ENCODE measurements at places on chromosomes 13 and 19. TPM values are rescaled to one million over a fixed set of nuclear protein-coding genes. Genes with fewer than 3 reads are reported as not detected.
A peak's percentile ranks its signal among the peaks of the same experiment; 100 is the strongest.

GRCh38 chr13:109272595-109273325, 513.6 kb downstream of the IRS2 start:
- DNase-seq = no peak

KCNJ14 gene
- 2.2 TPM for total RNA-seq

- DNase-seq = no peak
These were observed 618.3 kb upstream of the PCDH20 start for GRCh38 chr13:62033934-62034333.

- DNase-seq = no peak
These were observed 585.5 kb downstream of the KCTD12 start for GRCh38 chr13:76300688-76301087.

ZNF578 gene
- total RNA-seq = 17.1 TPM

DNA sequence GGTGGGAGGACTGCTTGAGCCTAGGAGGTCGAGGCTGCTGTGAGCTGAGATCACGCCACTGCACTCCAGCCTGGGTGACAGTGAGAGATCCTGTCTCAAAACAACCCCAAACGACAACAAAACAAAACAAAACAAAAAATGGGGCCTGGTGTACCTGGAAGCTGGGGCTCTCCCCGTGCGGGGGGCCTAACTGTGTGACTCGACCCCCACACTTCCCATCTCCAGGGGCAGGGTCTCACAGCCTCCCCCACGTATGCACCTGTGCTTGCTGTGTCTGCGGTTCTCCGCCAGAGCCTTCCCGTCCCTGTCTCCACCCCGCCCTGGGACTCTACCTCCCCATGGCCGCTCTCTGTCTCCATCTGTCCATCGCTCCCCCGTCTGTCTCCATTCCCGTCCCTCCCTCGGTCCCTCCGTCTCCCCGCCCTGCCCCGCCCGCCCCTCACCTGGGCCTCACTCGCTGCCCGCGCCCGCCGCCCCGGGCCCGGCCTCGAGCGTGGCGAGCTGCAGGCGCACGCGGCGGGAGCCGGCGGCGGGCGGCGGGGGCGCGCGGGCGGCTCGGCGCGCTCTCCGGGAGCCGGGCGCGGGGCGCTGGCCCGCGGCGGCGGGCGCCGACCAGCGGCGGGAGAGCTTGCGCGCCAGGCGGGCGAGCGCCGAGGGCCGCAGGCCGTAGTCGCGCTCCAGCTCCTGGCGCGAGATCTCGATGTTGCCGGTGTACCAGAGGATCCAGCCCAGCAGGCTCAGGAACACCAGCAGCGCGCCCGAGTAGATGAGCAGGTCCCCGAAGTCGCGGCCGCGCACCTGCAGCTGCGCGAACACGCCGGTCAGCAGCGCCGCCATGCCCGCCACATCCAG, 587 bp downstream of the TMEM238 start:
- DNase-seq = peak; percentile 55

GRCh38 chr13:73778242-73778864, 355.9 kb downstream of the KLF12 start:
- DNase-seq = no peak

- no peak for DNase-seq
These were observed 45.3 kb downstream of the DHRS12 start for GRCh38 chr13:51758691-51759090.

GRCh38 chr19:32165141-32165540, 180.3 kb upstream of the ZNF507 start:
- no peak for DNase-seq

DNA sequence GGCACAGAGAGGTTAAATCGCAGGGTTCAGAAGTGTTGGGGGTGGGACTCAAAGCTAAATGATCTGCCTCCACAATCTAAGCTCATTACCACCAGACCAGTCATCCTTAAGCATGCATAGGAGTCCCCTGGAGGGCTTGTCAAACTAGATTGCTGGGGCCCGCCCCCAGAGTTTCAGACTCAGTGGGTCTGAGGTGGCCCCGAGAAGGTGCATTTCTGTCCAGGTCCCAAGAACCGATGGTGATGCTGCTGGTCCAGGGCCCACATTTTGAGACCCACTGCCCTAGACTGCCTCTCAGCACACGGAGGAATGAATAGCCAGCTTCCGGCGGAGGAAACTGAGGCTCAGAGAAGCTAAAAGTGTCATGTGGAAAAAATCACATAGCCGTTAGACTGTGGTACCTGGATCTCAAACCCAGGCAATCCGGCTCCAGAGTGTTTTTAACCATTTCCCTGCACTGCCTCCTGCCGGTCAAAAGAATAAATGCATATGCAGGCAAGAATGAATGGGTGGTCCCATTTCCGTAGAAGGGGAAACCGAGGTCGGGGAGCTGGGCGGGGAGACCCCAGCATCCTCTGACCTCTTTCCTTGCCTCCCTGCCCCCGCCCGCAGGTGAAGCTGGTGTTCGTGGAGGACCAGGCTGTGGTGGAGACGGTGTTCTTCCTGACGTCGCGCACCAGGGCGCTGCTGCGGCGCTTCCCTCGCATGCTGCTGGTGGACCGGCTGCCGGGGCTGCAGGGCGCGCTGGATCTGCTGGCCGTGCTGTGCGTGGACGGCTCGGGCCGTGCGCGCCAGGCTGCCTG, 23.8 kb downstream of the ZSWIM9 start:
- DNase-seq = no peak

DNA sequence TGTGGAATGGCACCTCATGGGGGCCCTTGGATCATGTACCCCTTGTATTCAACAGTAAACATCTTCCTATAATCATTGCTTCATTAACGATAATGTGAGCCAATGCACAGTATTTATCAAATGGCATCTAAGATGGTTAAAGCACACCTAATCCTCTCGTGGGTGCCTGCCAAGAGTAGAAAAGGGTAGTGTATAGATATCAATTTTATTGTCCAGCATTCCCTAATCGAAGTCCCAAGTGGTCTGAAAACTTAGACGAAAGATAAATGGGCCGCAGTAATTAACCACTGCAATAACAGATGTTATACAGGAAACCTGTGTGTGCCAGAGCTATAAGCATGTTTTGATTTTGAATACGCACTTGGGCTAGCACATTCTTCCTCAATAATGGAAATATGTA, 667 bp upstream of the MBNL2 start:
- no peak for DNase-seq

GRCh38 chr13:78623132-78623531, 19.8 kb upstream of the POU4F1 start:
- DNase-seq = no peak

- no peak for DNase-seq
These were observed 20.8 kb upstream of the SEMA6B start for GRCh38 chr19:4580021-4580901.

GRCh38 chr13:110541526-110541920, 20.0 kb downstream of the RAB20 start:
- DNase-seq = no peak

ZNF135 gene
- total RNA-seq = 6.2 TPM

VSTM2B gene
- total RNA-seq = not detected

- DNase-seq = no peak
These were observed 41.8 kb downstream of the BICRA start for GRCh38 chr19:47650700-47651099.

DNA sequence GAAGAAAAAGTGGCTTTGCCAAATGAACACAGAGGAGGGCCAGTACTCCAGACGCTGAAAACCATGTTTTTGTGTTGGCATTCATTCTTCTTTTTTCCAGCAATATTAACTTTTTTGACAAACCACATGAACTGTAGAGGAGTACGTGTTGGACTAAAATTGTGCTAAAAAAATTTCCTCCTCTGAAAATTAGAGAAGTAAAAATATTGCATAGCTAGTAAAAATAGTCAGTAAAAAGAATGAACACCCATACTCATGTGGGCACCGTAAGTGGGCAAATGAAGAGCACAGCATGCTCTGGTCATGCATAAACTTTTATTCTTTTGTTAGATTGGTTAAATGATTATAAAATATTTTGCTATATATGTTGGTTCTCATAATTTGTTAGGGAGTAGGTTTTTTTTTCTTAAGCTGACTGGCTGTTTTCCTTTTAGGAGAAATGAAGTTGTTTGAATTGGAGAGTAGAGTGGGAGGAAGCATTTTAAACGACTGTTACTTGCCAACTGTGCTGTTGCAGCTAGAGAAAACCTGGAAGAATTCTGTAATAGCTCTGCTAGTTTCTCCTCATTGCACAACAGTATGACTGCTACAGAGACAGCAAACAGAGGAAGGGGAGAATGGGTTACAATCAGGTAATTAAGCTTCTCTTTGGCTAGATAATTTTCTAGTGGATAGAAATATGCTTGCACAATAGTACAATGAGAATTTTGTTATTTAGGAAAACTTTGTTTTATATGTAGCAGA, 222.4 kb downstream of the KCTD12 start:
- no peak for DNase-seq

DNA sequence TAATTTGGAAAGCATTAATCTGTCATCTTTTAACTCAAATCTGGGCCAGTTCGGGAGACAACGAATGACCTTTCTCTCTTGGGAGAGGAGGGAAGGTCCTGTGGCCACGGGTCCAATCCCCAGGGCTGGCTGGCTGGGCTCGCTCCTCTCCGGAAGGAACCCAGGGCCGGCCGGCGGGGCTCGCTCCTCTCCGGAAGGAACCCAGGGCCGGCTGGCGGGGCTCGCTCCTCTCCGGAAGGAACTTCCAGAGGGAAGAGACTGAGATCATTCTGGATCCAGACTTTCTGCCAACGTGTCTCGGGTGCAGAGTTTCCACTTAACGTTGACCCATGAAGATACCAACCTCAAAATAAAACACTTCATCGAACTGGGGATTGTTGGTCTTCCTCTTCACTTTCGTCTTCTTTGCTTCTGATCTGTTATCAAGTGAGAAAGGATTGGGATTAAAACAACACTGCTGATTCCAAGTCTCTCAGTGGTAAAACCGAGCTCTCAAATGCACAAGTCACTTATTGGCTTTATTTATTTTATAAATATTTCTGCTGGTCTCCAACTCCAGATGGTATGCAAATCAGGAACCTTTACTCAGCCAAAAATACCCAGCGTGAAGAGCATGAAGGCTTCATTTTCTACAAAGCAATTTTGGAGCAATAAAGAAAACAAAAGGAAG, 53.3 kb upstream of the C13orf46 start:
- DNase-seq = no peak

DENND1C gene
- not detected for total RNA-seq

WDFY2 gene
- total RNA-seq = 7.9 TPM

GRCh38 chr13:98921786-98922185, 56.1 kb downstream of the DOCK9 start:
- no peak for DNase-seq

CEACAM1 gene
- 12.2 TPM for total RNA-seq

RASIP1 gene
- 105 TPM for total RNA-seq

GRCh38 chr13:110138010-110138699, 168.8 kb downstream of the COL4A1 start:
- peak; percentile 63 for DNase-seq

- no peak for DNase-seq
These were observed 57.2 kb upstream of the C1QTNF9 start for GRCh38 chr13:24252136-24252535.

GRCh38 chr19:46428239-46429135, at the start of gene PNMA8C:
Gene PNMA8C (minus strand): TSS chr19:46428936. CDS start chr19:46428359, 577 bp downstream.
- DNase-seq = peak; percentile 66

DNA sequence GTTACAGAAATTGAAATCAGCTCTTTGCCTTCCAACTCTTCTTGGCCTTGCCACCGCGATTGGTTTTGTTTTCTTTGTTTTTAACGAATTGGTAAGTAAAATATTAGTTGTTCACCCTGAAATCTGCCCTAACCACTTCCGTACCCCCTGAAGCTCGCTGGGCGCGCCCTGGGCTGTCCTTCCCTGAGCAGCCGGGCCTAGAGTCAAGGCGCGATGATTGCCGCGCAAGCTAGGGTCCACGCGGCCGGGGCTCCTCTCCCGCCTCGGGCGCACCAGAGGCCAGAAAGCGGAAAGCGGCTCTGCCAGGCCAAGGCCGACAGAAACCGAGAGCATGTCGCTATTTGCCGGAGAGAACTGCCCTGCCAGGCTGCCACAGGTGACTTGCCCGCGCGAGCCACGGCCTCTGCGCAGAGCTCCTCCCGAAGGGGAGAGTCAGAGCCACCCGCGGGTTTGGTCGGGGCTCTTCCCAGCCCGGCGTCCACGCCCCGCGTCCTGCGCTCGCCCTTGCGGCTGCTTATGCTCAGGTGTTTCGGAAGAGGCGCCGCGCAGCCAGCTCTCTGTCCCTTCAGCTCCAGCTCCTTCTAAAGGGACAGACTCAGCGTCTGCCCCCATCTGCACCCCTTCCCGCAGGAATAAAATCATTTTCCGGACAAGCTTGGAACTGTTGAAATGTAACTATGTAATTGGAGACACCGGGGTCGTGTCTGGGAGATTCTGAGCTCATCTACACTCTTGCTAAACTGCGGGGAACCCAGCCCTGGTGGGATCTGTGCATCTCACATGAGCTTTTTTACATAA, 6.6 kb upstream of the CDX2 start:
- no peak for DNase-seq

DNA sequence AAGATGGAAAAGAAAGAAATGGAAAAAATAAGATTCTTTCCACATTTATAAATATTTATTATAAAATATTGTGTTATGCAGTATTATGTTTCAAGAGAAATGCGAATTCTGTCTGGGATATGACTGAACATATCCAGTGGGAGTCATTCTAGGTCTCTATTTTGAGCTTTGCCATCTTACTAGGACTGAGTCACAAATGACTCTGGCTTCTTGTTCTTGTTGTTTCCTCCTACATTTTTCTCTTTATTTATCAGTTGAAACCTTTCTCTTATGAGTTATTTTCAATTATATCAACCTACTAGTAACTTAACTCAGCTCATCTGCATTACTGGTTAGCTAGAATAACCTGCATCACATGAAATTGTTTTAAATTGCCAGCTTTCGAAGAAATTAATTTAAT, 1247.3 kb downstream of the SLITRK1 start:
- no peak for DNase-seq

DNA sequence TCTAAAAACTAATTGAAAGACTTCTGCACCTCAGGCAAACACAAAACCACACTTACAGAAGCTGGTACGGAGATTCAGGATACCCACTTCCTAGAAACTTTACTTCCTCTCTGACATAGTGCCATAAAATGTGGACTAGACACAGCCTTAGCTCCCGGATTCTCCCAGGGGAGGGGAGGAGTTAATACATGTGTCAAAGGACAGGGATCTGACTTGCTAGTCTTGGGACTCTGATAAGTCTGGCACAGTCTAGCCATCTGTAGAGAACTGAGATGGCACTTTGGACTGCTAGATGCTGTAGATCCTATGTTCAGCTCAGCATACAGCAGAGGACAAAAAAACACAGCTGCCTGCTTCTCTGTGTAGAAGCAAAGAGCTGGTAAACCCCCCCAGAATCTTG, 769.8 kb upstream of the MIR17HG start:
- no peak for DNase-seq

DNA sequence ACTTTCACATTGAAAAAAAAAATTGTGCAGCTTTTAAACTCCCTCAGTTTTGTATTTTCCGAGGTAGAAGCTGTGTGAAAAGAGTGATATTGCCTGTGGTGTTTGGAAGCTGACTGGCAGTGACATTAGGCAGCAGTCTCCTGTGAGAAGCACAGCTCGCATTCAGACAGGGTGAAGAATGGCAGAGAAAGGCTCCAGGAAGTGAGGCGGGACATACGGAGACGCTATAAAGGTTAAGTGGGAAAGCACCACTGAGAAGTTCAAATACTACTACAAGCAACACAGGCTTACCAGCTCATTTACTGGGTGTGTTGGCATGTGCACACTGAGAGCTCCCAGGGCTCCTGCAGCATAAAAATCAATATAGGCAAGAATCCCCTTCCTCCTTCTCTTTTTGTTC, 88.4 kb downstream of the RXFP2 start:
- DNase-seq = no peak

Measured in uterus (tissue), 4 donors.